Mesendoderm (in vitro differentiated cells): ENCODE measurements at places on chromosomes 7 and 10.

- DNase-seq = peak; percentile 82
These were observed 58.9 kb downstream of the SH2D4B start for GRCh38 chr10:80596391-80597257.

DNA sequence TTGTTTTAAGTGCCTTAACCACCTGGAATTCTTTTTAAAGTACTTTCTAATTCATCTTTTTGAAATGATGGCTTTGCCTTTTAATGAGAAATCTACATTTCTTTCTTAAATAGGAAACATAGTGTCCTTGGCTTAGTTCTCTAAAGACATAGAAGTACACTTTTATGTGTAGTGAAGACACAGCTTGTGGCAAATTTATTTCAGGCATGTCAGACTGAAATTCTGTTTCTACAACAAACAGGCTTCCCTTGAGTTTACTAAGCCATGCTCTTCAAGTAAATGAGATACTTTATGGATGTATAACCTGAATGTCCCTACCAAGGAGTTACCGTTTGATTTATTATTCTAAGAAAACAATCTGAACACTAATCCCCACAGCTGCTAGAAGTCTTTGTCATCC is 136.9 kb upstream of the MAGI2 start:
- no peak for DNase-seq

- DNase-seq = no peak
These were observed 43.1 kb upstream of the DDC start for GRCh38 chr7:50608196-50608906.

DNA sequence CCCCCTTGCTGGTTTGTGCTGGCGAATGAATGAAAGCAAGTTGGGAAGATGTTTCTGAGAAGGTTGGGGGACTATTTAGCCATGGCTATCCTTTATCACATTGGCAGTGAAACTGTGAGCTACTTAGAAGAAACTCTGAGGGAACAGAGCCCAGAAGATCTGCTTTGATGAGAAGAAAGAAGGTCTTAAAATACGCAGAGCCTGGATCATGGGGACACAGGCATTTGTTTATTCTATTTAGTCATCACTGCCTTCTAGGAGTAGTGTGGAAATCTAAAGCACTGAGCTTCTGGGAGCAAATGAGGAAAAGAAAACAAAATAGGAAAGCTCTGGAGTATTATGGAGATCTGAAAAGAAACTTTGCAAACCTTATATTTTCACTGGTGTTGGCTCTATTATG is 28.5 kb downstream of the CPED1 start:
- DNase-seq = no peak

- DNase-seq = no peak
These were observed 106.5 kb upstream of the RSU1 start for GRCh38 chr10:16923726-16924125.

DNA sequence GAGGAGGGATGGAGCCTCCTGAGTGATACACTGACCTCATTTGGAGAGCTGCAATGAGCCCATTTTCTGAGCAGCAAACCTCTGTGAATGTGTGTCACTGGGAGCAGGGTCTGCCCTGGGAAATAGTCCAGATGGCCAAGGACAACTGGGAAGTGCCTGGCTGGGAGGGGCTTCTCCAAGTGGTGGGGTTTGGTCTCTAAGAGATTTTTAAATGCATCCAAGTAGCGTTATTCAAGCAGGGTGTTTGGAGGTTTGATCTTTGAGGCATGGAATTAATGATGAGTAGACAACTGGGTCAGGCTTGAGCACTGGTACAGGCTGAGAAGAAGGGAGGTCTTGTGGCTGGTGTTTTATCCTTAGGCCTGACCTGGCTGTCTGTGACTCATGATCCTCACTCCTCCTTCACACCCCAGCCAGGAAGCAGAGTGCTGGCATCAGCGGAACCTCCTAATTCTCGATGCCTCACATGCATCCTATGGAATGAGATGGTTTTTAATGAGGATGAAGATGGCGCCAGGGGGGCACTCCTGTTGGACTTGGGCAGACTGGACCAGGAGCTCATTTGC is 3.3 kb downstream of the GOLGA7B start:
- no peak for DNase-seq

DNA sequence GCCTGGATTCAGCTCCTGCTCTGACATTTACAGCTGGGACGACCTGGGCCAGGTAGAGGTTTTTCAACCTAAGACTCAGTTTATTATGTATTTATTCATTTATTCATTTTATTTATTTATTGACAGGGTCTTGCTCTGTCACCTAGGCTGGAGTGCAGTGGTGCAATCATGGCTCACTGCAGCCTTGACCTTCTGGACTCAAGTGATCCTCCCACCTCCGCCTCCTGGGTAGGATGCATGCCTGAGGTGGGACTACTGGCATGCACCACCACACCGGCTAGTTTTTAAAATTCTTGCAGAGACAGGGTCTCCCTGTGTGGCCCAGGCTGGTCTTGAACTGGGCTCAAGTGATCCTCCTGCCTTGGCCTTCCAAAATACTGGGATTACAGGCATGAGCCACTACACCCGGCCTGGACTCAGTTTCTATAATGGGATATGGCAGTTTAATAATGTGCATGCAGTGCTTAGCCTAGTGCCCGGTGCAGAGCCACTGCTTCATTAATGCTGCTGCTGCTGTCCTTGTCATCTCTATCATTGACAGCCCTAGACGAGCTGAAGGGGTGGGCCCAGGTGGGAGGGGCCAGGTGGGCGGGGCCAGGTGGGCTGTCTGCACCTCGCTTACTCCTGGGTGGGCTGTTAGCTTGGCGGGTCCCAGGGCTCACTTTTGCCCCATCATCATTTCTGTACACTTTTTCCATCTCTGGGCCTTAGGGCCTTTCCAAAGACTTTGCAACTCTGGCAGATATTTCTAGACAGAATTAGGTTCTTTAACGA is 92.6 kb downstream of the LHPP start:
- no peak for DNase-seq

GRCh38 chr7:69430384-69431021 is 167.8 kb upstream of the AUTS2 start:
- peak; percentile 13 for DNase-seq

DNA sequence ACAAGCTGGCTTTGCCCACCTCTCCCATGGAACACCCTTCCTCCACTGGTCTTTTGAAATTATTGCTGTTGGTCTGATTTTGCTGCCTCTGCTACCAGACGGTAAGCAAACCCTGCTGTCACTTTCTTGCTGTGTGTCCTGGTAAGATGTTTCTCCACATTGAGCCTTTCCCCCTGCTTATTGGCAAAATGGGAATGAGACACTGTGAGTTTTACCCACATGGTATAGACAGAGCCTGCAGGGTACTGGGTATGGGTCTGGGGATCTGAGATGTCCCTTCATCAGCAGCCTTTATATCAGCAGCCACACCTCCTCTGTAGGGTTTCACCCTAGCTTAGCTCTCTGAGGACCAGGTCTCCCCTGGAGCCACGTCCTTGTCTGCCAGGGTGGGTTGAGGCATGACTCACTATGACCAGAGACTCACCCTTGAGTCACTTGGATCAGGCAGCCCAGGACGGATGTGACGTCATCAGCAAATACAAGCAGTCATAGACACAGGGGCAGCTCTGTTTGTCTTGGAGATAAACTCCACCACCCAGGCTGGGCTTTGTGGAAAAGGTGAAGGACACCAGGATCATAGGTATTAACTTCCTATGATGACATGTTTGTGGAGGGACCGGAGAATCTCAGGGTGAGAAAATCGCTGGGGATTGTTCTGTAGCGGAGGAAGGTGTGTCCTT is 17.9 kb upstream of the BAIAP2L1 start:
- peak; percentile 59 for DNase-seq

DNA sequence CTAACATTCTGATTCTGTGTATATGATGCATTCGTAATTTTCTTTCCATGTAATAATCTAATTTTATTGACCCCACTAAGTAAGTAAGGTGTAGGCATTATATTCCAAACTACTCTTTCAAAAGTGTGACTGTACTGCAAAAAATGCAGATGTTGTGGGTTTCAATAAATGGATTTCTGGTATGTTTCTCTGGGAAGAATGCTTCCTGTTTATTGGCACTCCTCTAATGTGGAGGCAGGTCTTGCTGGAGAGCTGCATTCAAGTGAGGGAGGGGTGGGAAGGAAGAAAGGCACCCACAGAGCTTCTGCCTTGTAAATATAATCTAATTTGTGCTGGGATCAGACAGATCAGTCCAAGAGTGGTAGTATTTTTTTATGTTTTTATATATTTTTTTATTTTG is 23.9 kb downstream of the ST7 start:
- no peak for DNase-seq

DNA sequence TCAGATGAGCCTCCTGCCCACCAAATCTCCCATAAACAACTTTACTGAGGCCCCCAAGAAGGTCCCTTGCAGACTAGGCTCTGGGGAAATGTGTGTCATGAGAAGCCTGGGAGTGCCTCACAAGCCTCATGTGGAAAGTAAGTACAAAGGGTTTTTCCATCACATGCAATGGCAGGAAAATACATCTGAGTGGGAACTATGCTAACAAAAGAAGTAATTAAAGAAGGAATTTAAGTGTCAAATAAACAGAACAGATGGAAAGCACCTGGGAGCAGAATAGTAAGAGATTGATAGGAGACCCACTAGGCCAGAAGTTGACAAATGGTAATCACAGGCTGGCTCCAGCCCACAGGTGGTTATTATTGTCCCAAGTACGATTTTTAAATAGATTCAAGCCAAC is 20.5 kb downstream of the GSAP start:
- DNase-seq = no peak

DNA sequence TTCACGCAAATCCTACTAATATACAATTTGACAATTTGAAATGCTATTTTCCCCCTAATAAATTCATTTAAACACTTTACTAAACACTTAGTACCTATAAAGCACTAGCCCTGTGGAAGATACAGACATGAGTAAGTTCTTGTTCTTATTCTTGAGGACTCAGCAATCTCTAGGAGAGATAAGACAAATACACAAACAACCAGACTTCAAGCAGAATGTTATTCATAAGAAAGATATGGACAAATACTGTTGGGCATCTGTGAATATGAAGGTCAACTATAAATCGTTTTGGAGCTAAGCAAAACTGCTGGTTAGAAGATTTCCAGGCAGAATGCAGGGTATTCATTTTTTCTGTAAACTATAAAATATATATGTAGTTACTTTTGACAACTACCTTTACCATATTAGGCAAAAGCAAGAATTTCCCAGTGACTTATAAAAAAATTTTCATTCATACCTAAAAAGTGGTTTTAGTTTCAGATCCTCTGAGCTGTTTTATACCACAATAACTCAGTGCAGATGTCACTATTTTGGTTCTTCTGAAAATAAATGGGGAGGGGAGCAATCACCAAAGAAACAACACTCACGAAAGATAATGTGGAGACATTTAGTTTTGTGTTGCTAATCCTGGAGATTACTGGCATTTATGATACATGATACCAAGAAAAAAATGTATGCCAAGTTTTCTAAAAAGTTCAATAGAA is 3.8 kb downstream of the VPS41 start:
- no peak for DNase-seq
